ENCODE measurements at places on chromosomes 1 and 21.

DNA sequence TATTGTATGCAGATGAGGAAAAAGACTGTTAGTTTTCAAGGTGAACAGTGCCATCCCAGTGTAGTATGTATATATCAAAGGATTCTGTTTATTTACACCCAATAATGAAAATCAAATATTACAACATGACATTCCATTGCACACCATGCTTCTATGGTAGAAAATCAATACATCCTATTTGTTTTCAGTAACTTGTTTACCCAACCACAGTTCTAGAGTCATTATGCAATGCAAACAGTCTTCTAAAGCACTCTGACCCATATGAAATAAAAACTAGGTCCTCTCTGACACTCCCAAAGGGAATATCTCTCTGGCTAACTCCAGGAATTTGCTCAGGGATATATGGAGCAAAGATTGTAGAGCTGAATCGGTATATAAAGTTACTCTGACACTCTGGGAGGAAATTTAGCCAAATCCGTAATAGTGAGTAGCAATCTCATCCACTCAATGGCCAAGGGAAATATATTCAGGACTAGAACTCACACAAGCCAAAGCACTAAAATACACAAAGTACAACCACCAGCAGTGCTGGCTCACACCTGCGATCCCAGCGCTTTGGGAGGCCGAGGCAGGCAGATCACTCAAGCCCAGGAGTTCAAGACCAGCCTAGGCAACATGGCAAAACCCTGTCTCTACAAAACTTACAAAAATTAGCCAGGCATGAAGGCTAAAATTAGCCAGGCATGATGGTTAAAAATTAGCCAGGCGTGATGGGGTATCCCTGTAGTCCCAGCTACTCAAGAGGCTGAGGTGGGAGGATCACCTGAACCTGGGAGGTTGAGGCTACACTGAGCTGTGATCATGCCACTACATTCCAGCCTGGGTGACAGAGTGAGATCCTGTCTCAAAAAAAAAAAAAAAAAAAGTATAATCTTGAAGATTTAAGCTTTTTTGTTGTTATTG is 75.2 kb downstream of the RERE start:
- no peak for DNase-seq

- DNase-seq, result no peak
These were observed 28.2 kb upstream of the RABGAP1L start for GRCh38 chr1:174131032-174131638.

GRCh38 chr1:197955486-197956394 is 38.6 kb downstream of the LHX9 start:
- DNase-seq, result no peak

GRCh38 chr1:24113641-24114033 is 1.7 kb upstream of the MYOM3 start:
- no peak for DNase-seq

DNA sequence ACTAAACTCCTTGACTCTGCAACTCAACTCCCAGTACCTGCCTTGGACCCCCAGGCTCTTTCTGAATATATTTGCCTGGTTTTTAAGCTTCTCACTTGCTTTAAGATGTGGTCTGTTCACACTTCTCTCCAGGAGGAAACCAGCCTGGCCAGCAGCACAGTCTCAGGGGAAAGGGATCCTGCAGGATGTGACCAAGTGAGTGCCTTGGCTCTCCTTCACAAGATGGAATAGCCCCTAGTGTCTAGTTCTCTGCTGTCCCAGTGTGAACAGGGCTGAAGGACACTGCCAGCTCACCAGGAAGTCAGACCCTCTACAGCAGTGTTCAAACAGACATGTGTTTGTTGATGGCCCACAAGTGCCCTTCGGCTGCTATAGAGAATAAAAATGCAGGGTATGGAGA is 32.9 kb downstream of the CD244 start:
- no peak for DNase-seq

DNA sequence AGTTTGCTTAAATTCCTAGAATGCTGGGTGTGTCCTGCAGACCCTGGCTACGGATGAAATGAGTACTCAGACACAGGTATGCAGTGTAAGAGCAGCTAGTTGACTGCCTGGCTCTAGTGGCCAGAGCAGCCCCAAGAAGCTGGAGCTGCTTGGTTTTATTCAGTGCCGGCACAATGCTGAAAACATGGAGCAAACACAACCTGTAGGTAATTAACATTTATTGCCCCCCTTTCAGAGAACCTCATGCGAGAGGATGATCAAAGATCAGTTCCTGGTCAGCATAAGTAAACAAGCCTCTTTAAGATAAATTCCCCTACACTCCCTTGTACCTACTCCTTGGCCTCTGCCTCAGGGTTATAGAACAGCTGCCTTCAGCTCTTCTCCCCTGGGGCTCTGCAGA is 43.2 kb downstream of the MRPS6 start:
- DNase-seq, result no peak

- DNase-seq, result no peak
These were observed 19.9 kb upstream of the RGS4 start for GRCh38 chr1:163049296-163049695.

GRCh38 chr1:165696625-165697100 is 1.7 kb downstream of the ALDH9A1 start:
- no peak for DNase-seq

GRCh38 chr1:30753118-30753517 is 4.5 kb downstream of the LAPTM5 start:
- no peak for DNase-seq

- DNase-seq, result no peak
These were observed 57.3 kb downstream of the JAK1 start for GRCh38 chr1:64909031-64909430.

- no peak for DNase-seq
These were observed 160.2 kb downstream of the ADSS2 start for GRCh38 chr1:244291236-244292201.

DNA sequence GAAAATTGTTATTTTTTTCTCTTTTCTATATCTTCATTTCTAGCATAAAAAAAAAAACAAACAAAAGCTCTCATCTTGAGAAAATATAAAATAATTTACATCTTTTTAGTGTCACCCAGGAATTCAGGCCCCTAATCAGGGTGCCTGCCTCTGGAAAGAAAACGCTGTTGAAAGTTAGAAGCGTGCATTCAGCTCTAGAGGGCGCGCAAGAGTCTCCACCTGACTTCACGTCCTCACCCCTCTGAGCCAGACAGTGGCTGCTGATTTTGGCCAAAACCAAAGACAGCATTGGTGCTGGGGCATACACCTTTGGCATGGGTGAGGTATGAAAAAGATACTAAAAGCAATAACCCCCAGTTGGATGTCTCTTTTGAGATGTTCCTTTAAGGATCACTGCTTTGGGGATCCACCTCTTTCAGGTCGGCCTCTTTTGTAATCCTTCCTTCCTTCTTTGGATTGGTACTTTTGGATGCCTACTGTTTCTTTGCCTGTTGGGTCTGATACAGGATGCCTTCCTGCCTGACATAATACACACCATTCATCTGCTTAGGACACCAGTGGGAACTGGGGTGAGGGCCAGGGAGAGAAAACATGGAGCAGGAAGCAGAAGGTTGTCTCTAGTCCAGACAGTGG is 77.6 kb upstream of the CHRM3 start:
- DNase-seq, result peak; percentile 35

DNA sequence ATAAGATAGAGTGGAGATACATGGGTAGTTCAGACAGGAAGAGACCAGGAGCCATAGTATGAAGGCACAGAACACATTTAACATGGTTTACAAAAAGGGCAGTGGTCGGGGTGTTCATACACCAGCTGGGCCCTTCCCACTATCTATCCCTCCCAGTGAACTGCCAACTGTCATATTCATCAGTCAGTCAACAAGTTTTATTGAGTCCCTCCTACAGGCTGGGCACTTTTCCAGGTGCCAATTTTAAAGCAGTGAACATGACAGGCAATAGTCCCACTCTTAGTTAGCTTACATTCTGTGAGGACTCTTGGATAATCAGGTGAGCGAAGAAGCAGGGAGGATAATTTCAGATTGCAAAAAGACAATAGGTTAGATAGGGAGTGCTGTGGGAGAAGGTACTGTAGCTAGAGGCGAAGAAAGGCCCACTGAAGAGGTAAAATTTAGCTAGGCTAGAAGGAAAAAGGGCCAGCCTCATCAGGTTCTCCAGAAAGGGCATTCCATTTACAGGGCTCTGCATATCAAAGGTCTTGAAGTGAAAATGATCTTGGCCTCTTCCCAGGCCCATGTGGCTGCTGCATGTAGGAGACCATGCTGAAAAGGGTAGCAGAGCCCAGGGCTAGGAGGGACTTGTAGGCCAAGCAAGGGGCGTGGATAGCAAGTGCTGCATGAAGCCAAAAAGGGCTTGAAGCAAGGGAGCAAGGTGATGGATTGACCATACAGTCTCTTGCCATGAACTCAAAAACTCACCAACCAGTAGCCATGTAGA is 274.7 kb upstream of the SNX7 start:
- DNase-seq, result no peak

DNA sequence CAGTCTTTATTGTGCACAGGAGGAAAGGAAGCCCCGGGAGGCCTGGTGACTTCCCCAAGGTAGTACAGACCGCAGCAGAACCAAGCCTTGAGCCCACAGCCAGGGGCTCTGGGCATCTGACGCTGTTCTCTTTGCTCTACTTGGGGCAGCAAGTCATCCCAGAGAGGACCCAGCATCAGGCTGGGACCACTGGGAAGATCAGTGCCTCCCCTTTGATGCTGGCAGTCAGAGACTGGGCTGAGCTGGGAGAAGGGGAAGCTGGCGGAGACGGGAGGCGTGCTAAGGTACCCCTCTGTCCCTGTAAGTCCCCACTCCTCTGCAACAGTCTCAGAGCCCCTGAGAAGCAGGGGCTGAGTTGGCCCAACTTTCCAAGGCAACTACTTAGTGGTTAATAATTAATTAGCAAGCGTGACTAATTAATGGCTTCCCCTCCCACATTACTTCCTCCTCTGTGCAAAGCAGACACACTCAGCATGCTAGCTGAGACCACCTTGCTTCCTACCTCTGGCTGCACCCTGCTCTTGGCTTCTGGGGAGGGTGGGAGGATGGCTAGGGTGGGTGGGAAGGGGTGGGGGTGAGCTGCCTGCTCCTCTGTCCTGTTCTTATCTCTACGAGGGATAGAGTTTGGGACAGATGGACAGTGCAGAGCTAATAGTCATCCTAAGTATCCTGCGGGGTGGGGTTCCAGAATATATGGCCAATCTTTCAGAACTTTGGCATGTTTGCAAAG is 1.3 kb downstream of the INAVA start:
- no peak for DNase-seq

DNA sequence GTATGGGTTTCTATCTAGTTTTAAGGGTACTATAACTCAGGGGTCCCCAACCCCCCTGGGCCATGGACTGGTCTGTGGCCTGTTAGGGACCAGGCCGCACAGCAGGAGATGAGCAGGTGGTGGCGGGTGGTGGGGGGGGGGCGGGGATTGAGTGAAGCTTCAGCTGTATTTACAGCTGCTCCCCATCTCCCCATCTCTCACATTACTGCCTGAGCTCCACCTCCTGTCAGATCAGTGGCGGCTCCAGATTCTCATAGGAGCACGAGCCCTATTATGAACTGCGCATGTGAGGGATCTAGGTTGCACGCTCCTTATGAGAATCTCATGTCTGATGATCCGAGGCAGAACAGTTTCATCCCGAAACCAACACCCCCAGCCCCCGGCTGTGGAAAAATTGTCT is 95.1 kb upstream of the SLC45A1 start:
- no peak for DNase-seq

DNA sequence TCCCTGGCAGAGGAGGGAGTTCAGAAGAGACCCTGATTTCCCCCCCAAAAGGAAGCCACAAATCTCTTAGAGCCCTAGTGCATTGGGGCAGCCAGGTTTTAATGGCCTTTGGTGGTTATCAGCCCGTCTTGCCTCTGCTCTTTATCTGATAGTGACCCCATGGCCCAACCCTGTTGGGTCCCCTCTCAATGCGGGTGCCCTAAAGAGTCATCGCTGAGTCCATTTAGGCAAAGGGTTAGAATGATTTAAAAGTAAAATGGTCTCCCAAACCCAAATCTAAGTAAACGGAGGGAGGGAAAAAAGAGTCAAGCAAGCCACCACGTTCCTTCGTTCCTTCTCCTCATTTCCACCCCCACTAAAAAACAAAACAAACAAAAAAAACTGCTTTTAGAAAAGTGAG is 164.0 kb downstream of the RUNX1 start:
- no peak for DNase-seq

GRCh38 chr1:115013792-115014191 is 15.8 kb upstream of the TSHB start:
- DNase-seq, result no peak

GRCh38 chr1:178966312-178966711 is 59.4 kb upstream of the FAM20B start:
- DNase-seq, result no peak

- peak; percentile 6 for DNase-seq
These were observed 93.4 kb upstream of the KCNK1 start for GRCh38 chr1:233520261-233521191.

- DNase-seq, result peak; percentile 74
These were observed 14.0 kb upstream of the ZNF692 start for GRCh38 chr1:248872752-248873408.

DNA sequence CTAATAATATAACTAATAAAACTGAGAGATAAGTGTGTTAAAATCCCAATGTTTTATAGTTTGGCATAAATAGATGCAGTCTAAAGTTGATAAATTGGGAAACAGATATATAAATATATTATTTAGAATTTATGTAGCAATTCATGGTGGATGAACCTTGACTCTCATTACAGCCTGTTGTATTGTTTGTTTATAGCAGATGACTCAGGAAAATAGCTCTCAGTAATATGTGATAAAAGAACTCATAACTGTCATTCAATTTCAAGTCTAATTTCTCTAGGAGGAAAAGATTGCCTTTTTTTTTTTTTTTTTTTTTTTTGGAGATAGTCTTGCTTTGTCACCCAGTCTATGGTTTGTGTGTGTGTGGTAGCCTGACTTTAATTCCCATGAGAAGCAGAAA is 603.2 kb upstream of the PKN2 start:
- no peak for DNase-seq

GRCh38 chr1:28208818-28209441 is 23.9 kb downstream of the DNAJC8 start:
- peak; percentile 70 for DNase-seq

- DNase-seq, result no peak
These were observed 77.4 kb downstream of the CCDC18 start for GRCh38 chr1:93257889-93258288.

- DNase-seq, result no peak
These were observed 64.5 kb downstream of the PLPPR5 start for GRCh38 chr1:98940069-98940721.

- no peak for DNase-seq
These were observed 876 bp downstream of the ALDH9A1 start for GRCh38 chr1:165697491-165697880.

- no peak for DNase-seq
These were observed 50.7 kb downstream of the UMODL1 start for GRCh38 chr21:42121794-42122193.

GRCh38 chr1:181216591-181216994 is 128.1 kb downstream of the IER5 start:
- DNase-seq, result no peak

All from activated CD4-positive, alpha-beta T cell treated with anti-CD3 and anti-CD28 coated beads, Interleukin-2, amount 50 U/mL, for 48 hours (primary cell).